HFFc6 (cell line): ENCODE measurements at places on chromosomes 4 and X. TPM values are rescaled to one million over a fixed set of nuclear protein-coding genes. Genes with fewer than 3 reads are reported as not detected.

DNA sequence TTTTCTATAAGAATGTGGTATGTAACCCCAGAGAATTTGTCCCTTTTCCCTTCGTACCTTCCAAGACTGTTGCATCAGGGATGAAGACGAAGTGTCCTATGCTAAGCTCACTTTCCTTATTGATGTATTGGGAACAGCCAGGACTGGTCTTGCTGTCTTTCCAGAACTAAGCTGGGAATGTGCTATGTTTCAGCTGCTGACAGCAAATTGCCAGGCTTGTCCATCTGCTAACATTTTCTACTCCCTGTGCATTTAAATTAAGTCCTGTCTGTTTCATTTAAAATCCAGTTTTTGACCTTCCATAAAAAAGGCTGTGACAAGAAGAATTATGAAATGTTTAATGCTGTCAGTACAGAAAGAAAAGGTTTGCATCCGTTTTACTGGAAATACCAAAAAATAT, 87.9 kb downstream of the ATP10D start:
- no peak for DNase-seq

The CCNA2 gene
- total RNA-seq = 30.0 to 70.5 TPM (median 59.1 TPM) in 3 replicates

The CDKL2 gene
- total RNA-seq = 0.16 to 0.35 TPM (median 0.32 TPM) in 3 replicates

The LARP7 gene
- total RNA-seq = 23.0 to 29.0 TPM (median 28.3 TPM) in 3 replicates

DNA sequence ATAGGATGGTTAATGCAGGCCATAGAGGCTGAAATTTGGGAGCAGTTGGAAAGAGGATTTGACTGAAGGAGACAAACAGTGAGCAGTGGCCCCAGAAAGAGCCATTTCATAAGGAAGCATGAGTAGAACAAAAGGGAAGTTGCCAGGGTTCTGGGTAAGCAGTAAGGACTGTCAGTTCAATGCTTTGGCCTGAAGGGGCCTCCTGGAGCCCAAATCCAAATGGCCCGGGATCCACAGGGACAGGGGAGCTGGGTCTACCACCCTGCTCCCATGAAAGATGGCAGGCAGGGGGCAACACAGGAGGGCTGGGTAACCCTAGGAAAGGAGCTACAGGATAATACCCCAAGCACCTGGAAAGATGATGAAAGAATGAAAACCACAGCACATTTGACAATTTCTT, 4.1 kb upstream of the INTS6L start:
- DNase-seq = no peak

The PHEX gene
- 0.05 and 0.09 TPM in 2 replicates for total RNA-seq

GRCh38 chrX:40090050-40090804, 7.5 kb downstream of the BCOR start:
- DNase-seq = no peak

DNA sequence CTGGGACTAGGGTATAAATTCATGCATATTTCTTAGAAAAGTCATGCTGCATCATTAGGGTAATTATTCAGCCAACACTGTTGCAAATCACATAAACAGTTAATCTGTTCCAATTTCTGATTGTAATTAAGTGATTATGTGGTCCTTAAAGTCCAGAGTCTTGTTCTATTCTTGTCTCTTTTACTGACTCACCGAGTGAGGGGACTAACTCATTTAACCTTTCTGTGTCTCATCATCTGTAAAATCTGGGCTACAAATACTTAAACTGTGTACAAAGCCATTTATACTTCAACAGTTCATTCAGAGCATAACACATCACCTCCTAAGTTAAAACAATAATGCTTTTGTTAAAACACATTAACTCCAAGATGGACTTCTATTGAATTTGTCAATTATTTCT, 65.4 kb upstream of the KLHL13 start:
- DNase-seq = no peak

- DNase-seq = no peak
These were observed 481.7 kb upstream of the ATOH1 start for GRCh38 chr4:93346840-93347239.

The GPRASP3 gene
- total RNA-seq = 2.3 and 5.7 TPM in 2 replicates

DNA sequence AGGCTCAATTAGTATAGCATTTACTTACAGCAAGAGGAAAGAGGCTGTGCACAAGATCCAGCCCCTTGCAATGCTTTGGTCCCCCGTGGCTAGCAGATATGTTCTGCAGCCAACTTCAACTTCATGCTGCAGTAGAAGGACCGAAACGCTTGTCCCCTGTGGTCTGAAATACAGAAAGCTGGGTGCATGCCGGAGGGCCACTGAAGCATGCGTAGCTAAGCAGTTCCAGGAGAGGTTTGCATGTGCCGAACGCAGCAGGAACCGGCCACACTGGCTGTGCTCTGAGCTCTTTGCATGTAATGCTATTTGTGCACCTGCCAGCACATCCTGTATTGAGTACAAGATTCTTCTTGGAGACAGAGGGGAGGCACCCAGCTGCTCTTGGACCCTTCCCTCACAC, 35.8 kb upstream of the SHISA3 start:
- DNase-seq = no peak

The SAGE1 gene
- not detected in 3 replicates for total RNA-seq

GRCh38 chrX:1911401-1912128, 296.7 kb downstream of the ASMT start:
- no peak for DNase-seq

DNA sequence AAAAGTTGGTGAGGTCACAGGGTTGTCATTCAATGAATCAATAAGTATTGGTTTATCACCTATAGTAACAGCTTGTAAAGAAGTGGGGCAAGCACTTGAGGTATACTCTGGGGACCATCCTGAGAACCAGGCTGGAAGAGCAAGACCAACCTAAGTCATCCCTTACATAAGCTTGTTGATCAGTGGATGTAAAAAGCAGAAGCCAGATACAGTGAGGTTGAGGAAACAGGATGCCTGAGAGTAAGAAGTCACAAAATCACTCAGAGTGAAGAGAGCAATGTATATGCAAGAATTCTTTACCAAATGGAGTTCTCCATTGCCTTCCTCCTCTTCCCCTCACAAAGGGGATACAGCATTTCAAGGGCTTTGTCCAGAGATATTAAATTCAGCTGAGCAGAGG, 76.3 kb upstream of the PACRGL start:
- no peak for DNase-seq

DNA sequence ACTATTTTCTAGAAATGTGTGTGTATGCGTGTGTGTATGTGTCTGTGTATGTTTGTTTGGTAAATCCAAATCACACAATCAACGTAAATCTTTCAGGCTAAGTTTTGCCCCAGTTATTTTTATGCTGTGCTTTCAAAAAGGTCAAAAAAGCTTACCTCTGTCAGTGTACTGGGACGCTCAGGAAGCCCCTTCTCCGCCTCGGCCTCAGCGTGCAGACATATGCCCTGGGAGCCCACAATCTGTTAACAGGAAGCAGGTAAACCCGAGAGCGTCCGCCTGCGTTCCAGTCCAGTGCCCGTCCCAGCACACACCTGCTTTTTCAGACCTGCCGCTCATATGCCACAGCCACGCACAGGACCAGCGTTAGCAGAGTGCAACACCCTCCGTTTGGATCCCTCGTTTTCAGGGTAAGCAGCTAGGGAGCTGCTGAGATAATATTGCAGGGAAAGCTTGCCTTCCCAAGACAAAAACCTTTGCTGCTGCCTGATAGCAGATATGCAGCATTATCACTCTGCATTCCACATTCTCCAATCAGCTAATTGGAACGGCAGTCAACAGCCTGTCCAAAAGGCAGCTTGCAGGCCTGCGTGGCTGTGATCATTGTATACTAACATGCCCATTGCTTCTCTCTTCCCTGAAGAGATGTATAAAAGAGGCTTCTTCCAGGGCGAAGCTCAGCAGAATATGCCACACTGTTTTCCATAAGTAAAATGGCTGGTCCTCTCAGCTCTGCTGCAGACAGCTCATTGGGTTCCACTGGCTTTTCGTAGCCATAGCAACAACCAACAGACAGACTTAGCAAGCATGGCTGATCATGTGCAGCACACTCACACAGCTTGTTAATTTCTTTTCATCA, at the start of gene SORBS2:
SORBS2 (minus strand) TSS at position 686 of the 856 bp plus-strand sequence. CDS start 121,623 bp downstream, outside the sequence.
- DNase-seq = peak; percentile 28

The FHIP1A gene
- total RNA-seq = 0.55 to 0.90 TPM (median 0.83 TPM) in 3 replicates

- no peak for DNase-seq
These were observed 26.2 kb downstream of the CUL4B start for GRCh38 chrX:120534413-120535205.

GRCh38 chr4:41264212-41264611, 7.5 kb downstream of the UCHL1 start:
- no peak for DNase-seq

DNA sequence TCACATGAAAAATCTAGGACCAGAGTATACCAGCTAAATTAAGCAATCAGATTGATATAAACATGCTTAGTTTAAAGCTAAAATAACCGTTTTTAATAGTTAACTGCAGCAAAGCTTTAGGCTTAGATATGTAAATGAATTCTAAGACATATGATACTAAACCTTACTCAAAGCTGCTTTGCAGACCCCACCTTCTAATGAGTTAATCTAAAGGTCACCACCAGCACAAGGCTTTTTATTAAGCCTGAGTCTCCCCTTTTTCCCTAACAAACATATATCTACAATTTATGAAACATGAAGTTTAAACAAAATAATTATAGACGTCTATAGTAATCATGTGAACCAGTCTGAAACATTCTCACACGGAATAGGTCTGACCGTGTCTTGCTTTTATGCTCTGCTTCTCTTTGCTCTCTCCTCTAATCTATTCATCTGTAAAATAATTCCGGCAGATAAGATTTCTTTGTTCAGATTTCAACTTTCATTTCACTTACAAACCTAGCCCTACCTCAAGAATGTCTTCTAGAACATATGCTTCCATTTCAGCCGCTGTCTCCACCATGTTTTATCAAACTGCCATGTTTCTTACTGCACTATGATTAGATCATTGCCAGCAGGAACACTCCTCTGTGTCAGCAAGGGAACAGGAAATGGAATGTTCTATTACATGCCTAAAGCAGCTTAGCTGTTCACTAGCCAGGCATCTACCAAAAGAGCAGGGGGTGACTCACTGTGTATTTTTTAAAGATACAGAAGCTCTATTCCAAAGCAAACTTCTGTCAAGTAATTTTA, 35.9 kb downstream of the ANKRD17 start:
- peak; percentile 98 for DNase-seq

DNA sequence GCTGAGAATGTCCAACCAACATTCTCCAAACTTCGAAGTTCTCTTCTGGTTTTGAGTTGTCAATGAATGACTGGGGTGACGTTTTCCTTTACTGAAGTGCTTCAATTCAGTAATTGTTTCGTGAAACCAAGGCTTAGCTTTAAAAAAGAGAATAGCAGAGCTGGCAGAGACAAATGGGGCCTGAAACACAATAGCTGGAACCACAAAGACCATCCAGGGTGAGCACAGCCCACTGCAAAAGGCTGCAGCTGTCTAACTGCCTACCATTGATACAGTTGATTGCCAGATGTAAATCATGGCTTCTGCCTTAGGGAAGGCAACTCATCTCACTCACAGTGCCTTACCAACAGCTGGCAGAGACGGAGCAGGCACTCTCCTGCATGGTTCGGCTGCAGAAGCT, 78.7 kb upstream of the ZNF518B start:
- DNase-seq = no peak

The TRIML2 gene
- total RNA-seq = 0.93 to 2.4 TPM (median 1.6 TPM) in 3 replicates

DNA sequence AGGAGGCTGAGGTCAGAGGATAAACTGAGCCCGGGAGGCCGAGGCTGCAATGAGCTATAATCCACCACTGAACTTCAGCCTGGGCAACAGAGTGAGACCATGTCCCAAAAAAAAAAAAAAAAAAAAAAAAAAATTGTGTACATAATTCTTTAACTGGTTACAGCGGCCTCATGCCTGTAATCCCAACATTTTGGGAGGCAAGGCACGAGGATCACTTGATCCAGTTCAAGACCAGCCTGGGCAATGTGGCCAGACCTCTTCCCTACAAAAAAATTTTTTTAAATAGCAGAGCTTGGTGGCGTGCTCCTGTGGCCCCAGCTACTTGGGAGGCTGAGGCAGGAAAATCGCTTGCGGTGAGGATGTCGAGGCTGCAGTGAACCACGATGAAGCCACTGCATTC, 9.3 kb downstream of the KLHL15 start:
- DNase-seq = no peak

GRCh38 chrX:16743604-16744325, 24.4 kb downstream of the SYAP1 start:
- DNase-seq = peak; percentile 80

DNA sequence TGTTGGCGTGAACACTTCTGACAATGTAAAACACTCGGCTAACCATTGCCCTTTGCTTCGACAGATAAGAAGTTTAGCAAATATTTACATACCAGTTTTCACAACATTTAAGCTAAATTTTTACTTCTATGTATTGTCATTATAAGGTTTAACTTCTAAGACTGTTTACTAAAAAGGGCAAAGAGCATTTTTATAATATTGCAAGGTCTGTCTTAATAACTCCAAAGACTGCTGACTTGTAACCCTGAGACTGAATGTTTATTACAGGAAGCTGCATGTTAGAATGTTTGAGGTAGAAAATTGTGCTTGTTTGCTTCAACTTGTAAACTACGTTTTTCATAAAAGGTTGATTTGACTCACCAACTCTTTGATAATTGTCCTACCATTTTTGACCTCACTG, 213.2 kb upstream of the RPS6KA3 start:
- no peak for DNase-seq

DNA sequence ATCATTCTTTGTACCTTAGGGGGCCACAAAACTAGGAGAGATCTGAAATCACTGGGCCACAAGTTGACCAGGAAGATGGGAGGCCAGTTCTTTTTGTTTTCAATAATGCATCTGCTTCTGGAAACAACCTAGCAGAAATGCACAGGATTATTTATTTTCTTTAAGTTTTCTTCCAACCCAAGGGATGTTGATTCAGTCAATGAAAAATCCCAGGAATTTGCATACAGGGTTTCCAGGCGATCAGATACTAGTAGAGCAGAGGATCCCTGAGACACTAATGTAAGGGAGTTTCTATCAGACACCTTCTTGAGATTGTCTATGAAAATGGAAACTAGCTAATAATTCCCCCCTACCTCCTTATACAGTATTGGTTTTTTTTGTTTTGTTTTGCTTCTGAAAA, 7.4 kb downstream of the ATOH1 start:
- DNase-seq = no peak

DNA sequence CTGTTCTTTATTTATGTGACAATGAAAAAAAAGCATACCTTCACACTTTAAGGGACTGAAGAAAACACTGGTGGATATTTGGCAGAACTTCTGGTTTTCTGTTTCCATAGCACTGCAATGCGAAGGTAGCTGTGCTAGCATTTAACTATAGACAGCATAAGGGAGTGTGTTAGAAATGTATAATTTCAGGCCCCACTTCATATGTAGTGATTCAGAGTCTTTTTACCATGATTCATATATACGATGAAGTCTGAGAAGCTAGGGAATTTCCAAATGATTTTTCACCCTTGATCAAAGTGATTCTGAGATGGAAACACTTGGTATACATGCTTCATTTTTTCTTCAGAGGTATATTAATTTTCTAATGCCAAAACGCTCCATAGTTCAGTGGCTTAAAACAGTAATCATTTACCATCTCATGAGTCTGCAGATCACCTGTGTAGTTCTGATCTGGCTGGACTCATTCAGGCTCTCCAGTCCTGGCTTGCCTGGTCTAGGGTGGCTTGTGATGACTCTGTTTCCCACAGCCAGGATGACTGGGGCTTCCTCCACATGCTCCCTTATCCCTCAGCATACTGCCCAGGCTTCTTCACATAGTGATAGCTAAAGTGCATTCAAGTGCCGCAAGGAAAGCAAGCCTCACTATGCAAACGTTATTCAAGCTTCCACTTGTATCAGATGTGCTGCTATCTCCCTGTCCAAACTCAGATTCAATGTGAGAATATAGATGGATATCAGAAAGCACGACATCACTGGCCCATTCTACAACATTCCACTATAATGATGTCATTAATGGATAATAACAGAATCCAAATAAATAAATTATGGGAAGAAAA, 790.1 kb downstream of the TECRL start:
- no peak for DNase-seq

GRCh38 chr4:23374259-23374658, 515.6 kb downstream of the PPARGC1A start:
- DNase-seq = no peak

- peak; percentile 39 for DNase-seq
These were observed 6.5 kb upstream of the RNF4 start for GRCh38 chr4:2462218-2462991.

The PDCL2 gene
- not detected in 3 replicates for total RNA-seq
